MV-4-11 (cell line): ENCODE measurements at places on chromosomes 3 and 15.
A peak's percentile ranks its signal among the peaks of the same experiment; 100 is the strongest.

GRCh38 chr3:126441256-126441880 lies 34.3 kb downstream of the ZXDC start:
- no peak for DNase-seq

- DNase-seq = no peak
Measured at GRCh38 chr3:192161661-192162060, 565.7 kb downstream of the FGF12 start.

GRCh38 chr3:180961552-180961951 lies 28.0 kb downstream of the DNAJC19 start:
- no peak for DNase-seq

DNA sequence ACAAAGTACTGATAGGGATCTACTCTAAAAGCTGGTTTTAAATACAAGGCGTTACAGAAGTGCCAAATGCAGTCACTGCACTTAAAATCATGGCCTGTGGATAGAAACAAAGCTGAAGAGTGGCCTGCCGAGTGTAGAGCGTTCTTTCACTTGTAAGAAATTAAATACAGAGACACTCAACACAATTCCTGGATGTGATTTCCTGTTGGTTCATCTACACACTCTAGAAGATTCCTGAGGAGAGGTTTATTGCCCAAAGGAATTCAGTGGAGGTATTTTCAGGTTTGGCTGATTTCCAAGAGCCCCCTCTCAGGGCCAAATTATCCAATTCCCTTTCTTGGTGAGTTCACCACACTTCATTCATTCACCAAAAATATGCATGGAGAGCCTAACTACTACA lies 200.3 kb upstream of the IL12A start:
- no peak for DNase-seq

DNA sequence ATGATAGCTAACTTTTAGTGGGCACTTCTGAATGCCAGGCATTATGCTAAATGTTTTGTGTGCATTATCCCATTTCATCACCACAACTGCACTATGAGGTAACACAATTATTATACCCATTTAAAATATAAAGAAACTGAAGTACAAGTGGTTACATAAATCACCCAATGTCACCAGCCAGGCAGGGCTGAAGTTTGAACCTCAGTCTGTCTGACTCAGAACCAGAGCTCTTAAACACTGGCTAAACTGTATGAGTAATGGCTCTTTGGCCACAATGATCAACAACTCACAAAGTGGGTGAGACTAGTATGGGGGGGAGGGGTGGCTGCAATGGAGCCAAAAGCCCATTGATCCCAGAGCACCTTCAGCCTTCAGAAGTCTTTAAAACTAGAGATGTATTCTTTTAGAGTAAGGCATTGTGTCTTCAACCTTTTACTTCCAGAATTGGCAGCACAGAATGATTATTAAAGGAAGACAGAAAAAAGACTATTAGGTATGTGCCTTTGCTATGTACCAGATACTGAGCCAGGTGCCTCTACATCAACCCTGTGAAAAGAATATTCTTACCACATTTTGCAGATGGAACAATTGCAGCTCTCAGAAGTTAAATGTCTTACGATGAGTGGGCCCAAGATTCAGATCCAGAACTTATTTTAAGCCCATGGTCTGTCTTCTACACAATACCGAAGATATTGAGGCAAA lies 166.9 kb downstream of the UACA start:
- DNase-seq = peak; percentile 94

DNA sequence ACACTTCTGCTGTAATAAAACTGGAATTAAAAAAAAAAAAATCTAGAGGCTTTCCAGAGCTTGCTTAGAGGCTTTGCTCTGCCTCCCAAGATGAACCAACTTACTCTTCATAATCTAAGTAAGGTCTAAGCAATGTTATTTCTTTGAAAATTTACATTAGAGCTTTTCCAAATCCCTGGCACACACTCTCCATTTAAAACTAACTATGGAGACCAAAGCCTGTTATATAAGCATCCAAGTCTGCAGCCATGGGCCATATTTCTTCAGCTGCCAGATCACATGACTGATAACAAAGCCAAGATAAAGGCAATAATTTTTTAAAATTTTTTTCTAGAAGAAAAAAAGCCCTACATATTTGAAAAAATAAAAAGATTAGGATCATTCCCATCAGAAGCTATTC lies 55.0 kb upstream of the ARHGEF3 start:
- DNase-seq = no peak

GRCh38 chr15:51156957-51157356 lies 62.3 kb upstream of the TNFAIP8L3 start:
- DNase-seq = peak; percentile 62

DNA sequence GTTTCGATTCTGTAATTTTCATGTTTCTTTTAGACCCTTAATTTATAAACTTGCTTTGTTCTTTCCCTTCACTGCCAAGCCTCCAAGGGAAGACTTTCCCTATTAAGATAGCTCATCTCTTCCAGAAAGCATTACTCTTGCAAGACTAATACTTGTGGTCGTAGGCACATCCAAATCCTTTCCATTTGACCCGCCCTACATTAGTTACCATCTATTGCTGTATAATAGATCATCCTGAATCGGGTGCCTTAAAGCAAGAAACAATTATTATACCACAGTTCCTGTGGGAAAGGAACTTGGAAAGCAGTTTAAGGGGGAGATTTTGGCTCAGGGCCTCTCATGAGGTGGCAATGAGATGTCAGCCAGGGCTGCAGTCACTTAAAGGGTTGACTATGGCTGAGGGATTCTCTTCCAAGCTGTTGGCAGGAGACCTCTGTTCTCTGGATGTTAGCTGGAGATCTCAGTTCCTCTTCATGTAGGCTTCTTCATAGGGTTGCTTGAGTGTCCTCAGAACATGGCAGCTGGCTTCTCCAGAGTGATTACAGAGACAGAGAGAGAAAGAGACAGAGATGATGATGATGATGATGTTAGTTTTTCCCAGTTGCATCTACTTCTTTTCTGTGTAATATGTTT lies 570.4 kb upstream of the TGFBR2 start:
- DNase-seq = no peak

GRCh38 chr3:159832024-159832423 lies 156.6 kb upstream of the IL12A start:
- DNase-seq = peak; percentile 90

DNA sequence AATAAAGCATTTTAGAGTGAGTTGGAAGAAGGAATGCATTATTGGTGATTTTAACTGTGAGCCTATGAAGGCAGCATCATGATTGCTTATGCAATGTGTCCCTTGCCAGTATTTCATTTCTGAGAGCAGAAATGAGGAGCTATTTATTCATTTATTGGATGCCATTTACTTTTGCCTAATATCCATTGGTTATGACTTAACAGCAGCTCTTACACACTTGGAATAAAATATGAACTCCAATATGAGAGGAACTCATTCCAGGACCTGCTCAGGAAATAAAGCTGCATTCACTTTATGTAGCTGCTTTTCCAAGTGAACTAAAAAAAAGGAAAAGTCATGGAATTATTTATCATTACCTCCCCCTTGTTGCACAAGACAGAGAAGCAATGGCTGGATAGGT lies 280.1 kb downstream of the LRTM1 start:
- no peak for DNase-seq

DNA sequence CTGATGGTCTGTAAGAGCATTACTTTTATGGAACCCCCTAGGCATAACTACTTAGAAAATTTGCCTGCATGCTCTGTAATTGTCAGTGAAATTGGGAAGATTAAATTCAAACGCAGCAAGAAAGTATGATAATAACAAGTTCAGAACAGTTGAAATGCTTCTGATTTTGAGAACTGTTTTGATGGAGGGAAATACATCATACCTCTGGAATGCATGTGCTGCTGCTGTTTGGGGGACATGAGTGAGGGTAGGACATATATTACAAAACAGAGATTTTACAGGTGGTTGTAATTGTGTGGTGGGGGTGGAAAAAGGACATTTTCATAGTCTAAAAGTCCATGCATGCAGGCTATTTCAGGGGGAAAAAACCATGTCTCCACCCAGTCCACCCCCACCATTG lies 135.0 kb upstream of the DPH6 start:
- no peak for DNase-seq

- no peak for DNase-seq
Measured at GRCh38 chr3:53259427-53260259, 3.8 kb upstream of the TKT start.

GRCh38 chr3:195075941-195076875 lies 194.8 kb downstream of the XXYLT1 start:
- DNase-seq = no peak

DNA sequence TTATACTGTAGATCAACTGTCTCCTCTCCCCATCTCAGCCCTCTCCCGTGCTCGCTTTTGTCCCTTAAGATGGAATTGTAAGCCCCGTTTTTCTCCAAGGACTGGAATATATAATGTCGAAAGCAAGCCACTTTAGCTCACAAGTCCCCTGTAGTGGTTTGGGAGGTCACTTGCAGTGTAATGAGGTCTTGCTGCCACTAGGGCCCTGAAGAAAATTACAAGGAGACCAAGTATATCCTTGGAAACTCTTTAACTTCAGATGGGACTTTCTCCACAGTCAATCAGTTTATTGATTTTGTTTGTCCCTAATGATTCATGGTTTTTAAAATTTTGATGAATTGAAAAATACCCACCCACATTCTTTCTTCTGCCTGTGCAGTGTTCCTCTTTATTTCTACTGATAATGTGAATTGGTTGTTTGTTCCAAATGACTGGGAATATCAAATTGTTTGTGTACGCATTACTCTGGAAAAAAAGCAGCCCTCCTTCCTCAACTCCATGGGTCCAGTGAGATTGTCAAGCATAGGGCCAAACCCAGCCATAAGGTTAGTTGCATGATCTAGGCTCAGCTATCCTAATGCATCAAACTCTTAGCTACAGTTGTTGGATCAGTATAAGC lies 294.8 kb downstream of the MCTP2 start:
- no peak for DNase-seq

DNA sequence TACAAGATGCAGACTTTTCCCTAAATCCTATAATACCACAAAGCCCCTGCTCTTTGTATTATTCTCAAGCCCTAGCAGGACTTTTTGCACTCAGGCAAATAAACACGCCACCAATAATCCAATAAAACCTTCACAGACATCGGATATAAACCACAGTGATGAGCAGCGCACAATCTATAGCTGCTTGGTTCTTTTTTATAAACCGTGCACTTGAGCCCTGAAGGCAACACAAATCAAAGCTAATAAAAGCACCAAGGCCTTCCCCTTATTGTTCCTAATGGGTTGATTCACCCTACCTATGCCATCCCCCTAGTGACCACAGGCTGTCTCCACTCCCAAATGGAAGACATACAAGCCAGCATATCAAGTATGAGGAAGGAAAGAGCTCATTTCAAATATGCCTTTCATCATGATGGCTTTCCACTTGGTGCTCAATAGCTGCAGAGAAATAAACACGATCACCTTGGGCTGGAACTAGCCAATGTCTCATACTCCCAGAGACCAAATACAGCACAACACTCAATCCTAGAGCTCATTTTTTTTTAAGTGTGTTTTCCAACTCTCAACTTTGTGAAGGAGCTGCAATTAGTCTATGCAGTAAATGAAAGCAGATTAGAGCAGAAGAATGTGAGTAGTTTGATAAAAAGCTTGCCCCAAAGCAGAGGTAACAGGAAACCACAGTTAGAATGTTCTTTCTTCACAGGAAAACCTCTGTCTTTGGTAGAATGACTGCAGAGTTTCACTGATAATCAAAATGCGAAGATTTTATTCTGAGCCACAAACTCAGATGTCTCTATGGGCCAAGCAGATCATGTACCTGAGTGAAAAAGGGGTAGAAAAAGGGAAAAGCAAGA lies 573.9 kb downstream of the AGBL1 start:
- no peak for DNase-seq

- no peak for DNase-seq
Measured at GRCh38 chr3:147458995-147459704, 50.0 kb downstream of the ZIC1 start.

DNA sequence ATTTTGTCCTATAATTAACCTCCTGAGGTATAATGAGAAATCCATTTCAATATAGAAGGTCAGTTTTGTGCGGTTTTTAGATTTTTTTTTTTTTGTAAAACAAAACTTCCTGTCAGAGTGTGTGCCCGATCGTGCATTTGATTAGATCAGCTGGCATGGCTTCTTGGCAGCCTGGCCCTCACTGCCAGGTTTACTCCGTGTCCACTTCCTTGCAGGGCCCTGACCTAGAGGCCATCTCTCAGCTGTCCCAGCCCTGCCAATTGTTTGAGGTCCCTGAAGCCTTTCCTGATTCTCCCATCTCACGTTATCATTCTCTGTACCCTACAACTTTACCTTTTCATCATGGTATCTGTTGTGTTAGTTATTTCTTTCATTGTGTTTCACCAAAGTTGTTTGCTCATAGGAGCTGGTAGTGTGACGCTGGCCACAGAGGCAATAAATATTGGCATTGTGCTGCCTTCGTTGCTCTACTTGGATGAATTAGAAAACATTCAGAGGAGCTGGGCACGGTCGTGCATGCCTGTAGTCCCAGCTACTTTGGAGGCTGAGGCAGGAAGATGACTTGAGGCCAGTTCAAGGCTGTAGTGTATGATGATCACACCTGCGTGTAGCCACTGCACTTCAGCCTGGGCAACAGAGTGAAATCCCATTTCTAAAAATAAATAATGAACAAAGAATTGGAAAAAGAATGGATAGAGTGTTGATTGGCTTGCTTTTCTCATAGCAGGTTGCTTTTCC lies 202.0 kb downstream of the GHSR start:
- DNase-seq = no peak

DNA sequence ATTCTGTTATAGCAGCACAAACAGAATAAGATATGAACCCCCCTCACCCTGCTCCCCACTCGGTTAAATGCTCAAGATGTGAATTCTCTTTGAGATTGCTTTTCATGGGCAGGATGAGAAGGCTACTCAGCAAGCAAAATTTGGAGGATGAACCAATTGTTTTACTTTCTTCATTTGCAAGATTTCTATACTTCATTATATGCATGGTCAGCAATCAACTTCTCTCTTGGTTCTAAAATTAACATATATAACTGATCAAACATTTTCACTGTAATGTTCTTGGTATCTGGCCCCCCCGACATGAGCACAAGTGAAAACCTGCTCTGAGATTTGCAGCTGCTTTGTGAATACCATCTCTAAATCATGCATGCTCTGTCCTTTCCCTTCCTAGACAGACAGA lies 556.1 kb upstream of the MDFIC2 start:
- no peak for DNase-seq

- DNase-seq = no peak
Measured at GRCh38 chr3:123143669-123144411, 57.9 kb upstream of the SEC22A start.

- DNase-seq = no peak
Measured at GRCh38 chr15:32936283-32936918, 218.6 kb downstream of the GREM1 start.

DNA sequence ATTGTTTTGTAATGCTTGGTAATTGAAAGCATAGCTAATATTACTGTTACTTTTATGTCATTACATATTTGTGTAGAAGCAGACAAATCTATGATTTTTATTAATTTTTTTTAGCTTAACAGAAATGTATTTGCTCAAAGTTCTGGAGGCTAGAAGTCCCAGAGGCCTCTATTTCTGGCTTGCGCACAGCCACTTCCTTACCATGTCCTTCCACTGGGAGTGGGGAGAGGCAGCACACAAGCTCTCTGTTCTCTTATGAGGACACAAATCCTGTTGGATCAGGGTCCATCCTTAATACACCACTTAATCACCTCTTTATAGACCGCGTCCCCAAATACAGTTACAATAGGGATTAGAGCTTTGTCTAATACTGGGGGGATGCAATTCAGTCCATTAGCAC lies 1061.4 kb downstream of the OTOL1 start:
- no peak for DNase-seq
